HEK293T (cell line): ENCODE measurements at places on chromosomes 4 and X.

- peak; percentile 50 for DNase-seq
Observed at GRCh38 chr4:6464842-6465588, 7.4 kb downstream of the PPP2R2C start.

DNA sequence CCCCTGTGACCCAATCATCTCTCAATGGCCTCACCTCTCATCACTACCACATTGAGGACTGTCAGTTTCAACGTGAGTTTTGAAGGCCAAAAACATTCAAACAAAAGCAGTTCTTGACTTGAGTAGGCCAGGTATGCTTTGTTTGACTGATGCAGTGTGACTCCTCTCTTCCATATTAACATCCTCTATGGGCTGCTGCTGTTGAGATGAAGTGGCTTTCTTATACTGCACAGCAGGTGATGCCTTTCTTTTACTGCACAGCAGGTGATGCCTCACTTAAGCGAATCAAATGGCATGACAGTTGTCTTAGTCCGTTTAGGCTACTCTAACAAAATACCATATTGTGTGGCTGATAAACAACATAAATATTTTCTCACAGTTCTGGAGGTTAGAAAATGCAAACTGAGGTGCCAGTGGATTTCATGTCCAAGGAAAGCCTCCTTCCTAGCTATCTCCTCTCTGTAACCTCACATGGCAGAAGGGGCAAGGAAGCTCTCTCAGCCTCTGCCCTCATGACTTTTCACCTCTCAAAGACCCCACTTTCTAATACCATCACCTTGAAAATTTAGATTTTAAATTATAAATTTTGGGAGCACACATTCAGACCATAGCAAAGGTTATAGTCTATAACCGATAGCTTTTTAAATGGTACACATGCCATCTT, 2267.9 kb upstream of the AGA start:
- no peak for DNase-seq

DNA sequence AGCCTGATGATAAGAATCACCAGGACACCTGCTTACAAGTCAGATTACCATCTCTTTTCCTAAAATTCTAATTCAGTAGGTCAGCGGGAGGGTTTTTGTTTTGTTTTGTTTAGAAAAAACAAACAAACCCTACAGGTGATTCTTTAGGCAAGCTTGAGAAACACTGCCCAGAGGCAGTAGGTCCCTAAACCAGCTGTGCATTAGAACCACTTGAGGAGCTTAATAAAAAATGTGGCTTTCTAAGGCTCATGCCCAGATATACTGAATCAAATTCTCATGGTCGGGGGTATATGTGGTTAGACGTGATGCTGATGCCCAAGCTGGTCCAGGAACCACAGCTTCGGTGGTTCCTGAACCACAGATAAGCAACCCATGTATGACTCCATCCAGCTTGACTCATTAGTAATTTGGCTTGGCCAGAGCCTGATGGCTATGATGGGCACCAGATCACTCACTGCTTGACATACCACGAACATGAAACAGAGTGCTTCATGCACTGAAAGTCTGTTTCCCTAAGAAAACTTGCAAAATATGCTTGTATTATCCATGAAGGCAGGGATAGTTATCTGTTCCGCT, 338.1 kb upstream of the F9 start:
- no peak for DNase-seq

GRCh38 chrX:129661369-129661768, 6.6 kb upstream of the APLN start:
- DNase-seq, result no peak

DNA sequence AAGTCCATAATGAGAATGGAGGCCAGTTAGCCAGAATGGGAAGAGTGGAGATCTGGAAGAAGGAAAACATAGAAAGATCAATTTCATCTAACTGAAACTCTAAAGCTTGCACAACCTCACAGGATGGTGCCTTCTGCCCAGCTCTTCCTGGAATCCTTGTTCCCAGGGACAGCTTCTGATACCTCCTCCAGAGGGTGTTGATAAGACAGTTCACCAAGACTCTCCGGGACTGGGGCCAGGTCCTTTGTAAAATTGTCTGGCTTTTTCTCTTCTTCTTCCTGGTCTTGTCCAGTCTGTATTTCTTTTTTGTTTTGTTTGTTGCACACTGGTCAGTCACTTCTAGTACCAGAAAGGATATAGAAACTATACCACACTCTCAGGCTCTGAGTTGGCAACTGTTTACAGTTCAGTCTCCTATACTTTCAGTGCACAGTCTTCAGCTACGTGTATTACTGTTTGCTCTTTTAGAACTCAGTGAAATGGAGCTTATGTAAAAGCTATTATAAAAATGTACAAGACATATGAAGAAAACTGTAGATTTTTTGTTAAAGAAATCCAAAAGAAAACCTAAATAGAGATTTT, 142.8 kb upstream of the RPL34 start:
- no peak for DNase-seq

- DNase-seq, result no peak
Observed at GRCh38 chr4:185587427-185588161, 52.3 kb upstream of the PDLIM3 start.

DNA sequence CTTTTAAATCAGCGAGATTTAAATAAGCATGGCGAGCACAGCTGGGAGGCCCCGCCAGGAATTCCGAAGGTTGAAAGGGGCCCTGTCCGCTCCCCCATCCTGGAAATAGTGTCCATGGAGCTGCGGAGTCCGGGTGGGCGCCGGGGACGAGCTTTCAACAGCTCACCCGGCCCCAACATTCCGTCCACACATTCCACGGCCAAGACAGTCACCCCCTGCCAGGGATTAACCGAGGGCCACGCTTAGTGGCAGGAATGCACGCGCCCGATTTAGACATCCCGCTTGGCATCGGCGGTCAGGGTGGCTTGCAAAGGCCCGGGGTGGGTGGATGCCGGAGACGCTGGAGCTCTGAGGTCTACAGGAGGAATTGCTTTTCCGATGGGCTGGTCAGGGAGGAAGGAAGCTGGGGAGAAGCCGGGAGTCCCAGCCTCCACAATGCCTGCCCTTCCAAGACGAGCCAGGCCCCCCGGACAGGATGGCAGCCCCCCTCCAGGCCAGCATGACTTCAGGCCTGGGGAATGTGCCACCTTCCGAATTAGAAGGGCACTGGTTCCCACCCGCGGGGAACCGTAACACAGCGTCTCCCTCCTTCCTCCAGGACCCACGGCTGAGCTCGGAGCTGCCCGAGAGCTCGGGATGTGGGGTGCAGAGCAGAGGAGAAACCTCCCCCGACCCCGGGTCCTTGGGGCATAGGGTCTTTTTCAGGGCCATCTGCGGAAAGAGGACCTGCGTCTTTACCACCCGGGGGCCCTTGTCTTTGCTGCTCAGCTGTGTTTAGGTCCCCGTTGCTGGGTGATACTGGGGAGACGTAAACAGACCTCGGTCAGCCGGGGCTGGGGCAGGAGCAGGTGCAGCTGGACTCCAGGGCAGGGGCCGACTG, 26.9 kb upstream of the PPP2R3B start:
- no peak for DNase-seq
